ENCODE measurements at places on chromosomes 12 and 14.

GRCh38 chr14:83958359-83958758 is 1571.6 kb upstream of the FLRT2 start:
- DNase-seq: no peak

DNA sequence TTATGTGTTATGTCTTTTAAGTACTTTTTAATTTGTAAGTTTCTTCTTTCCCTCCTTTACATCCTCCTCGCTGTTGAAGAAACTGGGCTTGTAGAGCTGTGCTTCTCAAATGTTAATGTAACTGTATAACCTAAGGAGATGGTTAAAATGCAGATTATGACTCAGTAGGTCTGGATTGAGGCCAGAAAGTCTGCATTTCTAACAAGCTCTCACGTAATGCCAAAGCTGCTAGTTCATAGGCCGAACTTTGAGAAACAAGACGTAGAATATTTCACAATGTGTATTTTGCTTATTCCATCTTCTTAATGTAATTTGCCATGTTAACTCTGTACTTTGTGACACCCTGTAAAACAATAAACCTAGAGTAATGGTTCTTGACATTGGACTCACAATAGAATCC is 193.3 kb upstream of the SYT1 start:
- DNase-seq: no peak

DNA sequence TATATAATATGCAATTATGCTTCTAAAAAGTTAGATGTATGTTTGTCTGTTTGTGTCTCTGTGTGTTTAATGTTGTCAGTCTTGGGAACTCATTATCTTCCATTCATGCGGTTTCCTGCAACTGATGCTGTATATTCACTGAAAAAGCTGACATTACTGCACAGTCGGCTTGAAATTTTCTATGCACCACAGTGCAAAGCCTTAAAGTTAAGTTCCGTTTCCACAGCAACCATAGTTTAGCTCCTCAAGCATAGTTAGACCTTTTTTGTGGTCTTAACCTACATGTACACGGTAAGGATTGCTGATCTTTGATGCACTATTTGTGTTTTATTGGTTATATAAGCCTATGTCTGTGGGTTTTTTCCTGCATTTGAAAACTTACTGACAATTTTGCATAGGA is 309.4 kb downstream of the KCNC2 start:
- DNase-seq: no peak

GRCh38 chr12:54981796-54982195 is 2.8 kb downstream of the TESPA1 start:
- no peak for DNase-seq

DNA sequence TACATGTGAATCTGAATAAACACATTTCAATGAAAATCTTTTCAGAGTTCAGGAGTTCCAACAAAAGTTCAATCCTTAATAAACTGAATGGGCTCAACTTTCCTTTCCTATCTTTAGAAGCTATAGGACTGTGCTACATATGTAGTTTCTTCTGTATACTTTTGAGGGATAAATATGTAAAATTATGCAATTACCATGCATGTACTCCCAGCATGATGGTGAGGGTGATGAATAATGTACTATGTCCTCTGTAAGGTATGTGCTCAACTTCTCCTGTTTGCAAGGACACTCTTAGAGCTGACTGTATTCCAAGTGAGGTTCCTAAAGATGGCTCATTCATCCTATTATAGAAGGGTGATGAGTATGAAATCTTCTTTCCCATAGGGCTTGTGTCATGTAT is 15.5 kb downstream of the MBIP start:
- DNase-seq: no peak

- DNase-seq: no peak
Measured at GRCh38 chr12:24360461-24360860, 411.0 kb upstream of the SOX5 start.

DNA sequence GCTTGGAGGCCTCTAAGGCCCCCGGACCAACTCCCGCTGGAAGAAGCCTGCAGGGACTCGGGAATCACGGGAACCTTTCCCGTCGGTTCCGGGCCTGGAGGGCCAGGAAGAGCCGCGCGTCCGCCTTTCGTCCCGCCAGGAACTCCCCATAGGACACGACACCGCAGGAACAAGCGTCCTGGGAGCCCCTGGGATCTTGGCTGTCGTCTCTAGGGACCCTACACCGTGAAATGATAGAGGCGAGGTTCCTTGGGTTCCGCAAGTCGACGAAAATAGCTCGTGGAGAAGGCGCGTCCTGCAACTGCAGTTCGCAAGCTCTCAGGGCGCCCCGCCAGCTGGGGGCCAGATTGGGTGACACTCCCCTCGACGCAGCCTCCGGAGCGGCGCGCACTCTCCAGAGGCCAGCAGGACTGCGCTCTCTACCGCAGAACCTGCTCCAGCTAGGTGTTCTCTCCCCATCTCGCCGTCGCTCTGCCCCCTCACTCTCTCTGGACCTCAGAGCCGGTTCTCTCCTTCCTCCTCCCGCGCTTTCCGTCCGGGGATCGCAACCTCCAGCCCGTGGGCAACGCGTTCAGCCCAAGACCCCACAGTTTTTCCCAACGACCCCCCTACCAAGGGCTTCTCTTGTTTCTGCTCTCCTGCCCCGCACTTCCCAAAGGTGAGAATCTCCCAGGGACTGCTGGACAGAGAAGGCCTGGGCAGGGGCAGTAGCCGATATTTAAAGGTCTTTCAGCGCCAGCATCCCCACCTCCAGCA is 776 bp downstream of the BMP4 start:
- no peak for DNase-seq

DNA sequence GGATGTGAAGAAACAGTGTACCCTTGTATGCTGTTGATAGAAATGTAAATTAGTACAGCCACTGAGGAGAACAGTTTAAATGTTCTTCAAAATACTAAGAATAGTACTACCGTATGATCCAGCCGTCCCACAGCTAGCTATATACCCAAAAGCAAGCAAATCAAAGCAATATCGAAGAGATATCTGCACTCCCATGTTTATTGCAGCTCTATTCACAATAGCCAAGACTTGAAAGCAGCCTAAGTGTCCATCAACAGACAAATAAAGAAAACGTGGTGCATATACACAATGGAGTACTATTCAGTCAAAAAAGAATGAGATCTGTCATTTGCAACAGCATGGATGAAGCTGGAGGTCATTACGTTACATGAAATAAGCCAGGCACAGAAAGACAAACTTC is 88.5 kb upstream of the SLC38A4 start:
- no peak for DNase-seq

- DNase-seq: no peak
Measured at GRCh38 chr14:49755378-49755777, 12.6 kb upstream of the KLHDC2 start.

DNA sequence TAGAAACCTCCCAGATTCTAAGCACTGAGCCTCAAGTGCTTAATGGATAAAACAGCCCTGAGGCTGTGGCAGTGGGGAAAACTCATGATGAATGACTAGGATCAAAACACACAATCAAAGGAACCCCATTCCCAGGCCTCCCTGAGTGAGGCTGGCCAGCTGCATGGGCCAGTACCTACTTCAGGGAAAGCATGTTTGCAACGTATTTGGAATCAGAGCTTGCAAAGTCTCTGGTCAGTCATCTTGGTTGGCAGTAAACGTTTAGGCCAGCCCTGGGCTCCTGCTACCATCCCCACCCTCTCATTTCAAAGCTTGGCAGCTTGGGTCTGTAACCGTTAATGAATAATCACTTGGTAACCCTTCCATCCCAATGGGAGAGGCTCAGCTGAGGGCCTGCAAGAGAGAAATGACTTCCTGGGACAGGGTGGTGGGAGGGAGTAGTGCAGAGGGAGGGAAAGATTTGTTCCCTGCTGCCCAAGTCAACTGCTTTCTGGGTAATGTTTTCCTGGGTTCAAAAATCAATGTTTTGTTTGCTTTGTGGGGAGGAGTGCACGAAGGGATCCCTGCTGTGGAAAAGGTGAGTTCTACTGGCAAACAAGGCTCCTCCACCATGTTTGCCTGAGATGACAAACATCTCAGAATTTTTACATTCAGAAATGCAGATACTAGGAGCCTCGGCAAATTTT is 2.0 kb upstream of the RNASE8 start:
- DNase-seq: no peak

- DNase-seq: no peak
Measured at GRCh38 chr12:46177025-46177424, 91.8 kb downstream of the SLC38A1 start.

- no peak for DNase-seq
Measured at GRCh38 chr12:106174876-106175275, 36.1 kb upstream of the NUAK1 start.

DNA sequence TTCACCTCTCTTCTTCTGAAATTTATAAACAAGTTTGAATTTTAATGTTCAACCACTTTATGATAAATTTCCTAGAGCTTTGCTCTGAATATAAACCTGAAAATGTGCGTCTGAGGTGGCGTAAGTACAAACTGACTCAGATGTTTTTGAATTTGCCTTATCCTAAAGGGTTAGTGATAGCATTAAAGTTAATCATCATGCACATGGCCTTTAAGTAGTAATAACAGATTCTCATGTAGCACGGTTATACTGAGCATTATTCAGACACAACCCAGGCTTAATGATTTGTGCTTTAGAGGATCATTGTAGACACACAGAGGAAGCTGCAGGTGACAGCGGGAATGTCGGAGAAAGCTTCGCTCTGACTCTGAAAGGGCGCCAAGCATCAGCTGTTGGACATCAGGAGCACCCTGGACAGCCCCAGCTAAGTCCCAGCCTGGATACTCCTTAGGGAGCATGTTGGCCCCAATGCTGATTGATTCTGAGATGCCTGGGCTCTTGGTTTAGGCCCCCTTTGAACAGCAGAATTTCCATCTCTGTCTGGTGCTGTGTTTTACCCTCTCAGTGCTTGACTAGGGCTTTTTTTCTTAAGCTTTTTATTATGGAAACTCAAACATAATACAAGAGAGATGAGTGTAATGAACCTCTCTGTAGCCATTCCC is 91.1 kb downstream of the PLXNC1 start:
- DNase-seq: no peak

DNA sequence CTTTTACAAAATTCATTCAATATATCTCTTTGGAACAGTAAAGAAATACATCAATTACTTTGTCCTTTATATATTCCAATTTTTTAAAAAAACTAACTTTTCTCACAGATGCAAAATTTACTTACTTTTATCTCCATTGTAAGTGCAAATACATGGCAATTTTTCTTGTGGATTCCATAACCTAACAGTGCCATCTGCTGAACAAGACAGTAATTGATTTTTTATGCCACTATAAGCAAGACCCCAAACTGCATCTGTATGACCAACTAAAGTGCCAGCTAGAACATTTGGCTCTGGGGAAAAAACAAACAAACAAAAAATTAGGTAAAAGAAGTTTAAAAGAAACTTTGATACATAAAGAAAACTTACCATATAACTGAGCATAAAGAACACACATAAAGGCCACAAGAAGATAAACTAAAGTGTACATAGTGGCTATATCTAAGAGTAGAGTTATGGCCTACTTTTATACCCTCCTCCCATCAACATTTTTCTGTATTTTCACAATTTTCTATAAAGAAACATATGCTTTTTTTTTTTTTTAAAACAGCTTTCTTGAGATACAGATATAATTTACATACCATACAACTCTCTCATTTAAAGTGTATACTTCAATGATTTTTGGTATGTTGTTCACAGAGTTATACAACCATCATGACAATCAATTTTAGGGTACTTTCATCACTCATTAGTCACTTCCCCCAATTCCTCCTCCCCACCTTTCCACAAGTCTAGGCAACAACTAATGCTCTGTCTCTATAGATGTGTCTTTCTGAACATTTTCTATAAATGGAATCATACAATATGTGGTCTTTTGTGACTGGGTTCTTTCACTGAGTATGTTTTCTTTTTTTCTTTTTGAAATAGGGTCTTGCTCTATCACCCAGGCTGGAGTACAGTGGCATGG is 32.6 kb downstream of the COCH start:
- no peak for DNase-seq

DNA sequence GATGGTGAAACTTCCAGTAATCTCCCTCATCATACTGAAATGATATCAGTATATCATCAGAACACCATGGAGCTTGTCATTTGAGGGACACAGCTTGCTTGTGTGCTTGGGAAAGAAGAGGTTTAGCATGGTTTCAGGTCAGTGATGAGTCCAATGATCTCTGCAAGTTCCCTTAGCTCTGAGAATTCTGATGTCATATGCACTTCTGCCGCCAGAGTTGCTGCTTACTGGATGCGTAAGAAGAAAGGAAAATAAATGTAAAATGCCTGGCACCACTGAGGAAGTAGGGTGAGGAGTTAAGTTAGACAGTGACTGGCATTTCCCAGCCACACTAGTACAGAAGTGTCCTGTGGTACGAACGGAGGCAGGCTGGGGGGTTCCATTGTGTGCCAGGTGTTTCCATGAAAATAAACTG is 22.6 kb downstream of the PRKCH start:
- no peak for DNase-seq

GRCh38 chr12:5170844-5171243 is 127.2 kb downstream of the KCNA5 start:
- no peak for DNase-seq

DNA sequence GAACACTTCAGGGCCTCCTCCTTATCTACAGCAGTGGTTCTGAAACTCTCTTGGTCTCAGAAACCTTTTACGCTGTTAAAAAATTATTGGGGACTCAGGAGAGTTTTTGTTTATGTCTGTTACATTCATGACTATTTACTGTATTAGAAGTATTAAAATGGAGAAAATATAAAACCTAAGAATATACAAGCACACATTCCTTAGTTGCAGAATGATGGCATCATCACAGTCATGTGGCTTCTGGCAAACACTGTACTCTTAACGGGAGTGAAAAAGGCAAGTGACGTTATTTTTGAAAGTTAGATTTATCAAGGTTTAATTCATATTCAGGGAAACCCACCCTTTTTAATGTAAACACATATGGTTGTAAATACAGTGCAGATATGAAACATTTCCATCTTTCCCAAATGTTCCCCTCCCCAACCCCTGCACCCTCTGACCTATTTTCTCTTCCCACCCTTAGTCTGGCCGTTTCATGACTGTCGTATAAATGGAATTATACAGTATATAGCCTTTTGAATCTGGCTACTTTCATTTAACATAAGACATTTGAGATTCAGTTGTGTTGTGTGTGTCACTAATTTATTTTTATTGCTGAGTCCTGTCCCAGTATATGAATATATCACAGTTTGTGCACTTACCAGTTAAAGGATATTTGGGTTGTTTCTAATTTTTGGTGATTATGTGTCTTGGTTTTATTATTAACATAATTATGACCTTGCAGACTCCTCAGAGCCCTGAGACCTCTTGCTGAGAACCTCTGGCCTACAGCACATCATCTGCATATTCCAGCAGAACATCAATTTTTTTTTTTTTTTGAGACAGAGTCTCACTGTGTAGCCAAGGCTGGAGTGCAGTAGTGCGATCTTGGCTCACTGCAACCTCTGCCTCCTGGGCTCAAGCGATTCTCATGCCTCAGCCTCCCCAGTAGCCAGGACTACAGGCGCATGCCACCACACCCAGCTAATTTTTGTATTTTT is 457.0 kb downstream of the PCNX1 start:
- no peak for DNase-seq

GRCh38 chr14:104932676-104933631 is 8.3 kb downstream of the PLD4 start:
- DNase-seq: peak; percentile 77
